ENCODE measurements at places on chromosomes 6 and 20. TPM values are rescaled to one million over a fixed set of nuclear protein-coding genes. Genes with fewer than 3 reads are reported as not detected.

GRCh38 chr6:118318648-118319047 is 229.4 kb upstream of the PLN start:
- DNase-seq = no peak

GRCh38 chr20:24098886-24099285 is 110.3 kb upstream of the GGTLC1 start:
- no peak for DNase-seq

Gene CGA
- not detected for total RNA-seq

DNA sequence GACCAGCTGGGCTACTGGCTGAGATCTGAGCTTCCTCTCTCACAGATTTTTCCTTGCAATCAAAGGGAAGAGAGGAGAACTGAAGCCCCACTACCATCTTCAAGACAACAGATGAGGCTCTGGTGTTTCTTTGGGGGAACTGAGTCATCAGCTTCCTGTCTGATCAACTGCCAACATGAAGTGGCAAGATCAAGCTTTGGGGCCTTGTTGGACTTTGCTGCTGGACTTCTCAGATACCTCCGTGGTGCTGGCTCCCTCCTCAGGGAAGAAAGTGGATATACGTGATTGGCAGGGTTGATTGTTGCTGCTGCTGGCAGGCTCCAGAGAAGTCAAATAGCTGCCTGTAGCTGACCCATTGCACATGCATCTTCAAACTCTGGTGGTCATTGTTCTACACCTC is 3.6 kb upstream of the TOX2 start:
- no peak for DNase-seq

Gene C20orf144
- 0.33 TPM for total RNA-seq

Gene ID4
- 92.9 TPM for total RNA-seq

DNA sequence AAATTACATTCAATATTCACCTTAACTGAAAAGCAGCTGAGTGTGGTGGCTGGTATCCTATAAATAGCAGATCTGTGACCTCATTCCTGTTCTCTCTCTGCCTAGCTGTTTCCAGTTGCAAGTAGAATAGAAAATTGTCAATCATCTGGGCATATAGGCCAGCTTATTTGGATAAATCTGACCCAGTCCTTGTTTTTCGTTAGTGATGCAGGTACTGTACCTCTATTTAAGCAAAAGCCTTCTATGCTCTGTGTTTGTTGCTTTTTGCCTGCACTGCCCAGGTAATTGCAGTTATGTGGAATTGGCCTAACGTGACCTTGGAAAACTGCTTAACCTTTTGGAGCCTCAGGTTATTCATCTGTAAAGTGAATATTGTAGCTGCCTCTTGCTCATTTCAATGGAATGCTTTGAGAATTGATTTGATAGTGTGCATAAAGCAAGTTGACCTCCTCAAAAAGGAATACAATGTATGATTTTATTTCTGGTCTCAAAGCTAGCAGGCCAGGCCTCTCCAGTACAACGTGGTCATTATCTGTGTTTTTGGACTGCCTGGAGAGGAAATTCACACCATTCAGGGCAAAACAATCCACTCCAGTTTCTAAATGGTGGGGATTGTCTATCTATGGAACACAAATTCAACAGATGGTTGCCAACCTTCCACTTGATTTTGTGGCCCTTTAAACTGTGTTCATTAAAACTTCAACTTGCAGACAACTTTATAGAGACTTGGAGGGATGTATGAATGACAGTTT is 508.7 kb upstream of the CITED2 start:
- no peak for DNase-seq

DNA sequence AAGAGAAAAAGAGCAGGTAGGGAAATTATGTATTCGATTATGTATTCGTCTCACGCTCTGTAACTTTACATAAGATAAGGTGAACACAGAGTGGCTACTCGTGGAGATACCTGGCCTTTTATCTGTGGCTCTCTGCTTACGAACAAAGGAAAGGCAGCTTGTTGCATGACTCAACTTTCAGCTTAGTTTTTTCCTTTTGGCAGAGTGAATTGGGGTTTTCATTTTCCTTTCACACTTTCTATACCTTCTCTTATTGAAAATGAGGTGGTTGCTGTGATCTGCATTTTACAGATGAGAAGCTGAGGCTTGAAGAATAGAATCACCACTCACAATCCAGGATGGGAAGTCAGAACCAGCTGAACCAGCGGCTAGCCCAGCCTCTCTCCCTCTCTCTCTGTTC is 13.3 kb upstream of the KCNK15 start:
- DNase-seq = no peak

Gene UST
- total RNA-seq = 28.8 TPM

GRCh38 chr6:142850679-142851423 is 94.1 kb downstream of the HIVEP2 start:
- DNase-seq = no peak

GRCh38 chr6:14456941-14457340 is 339.4 kb downstream of the CD83 start:
- DNase-seq = no peak

DNA sequence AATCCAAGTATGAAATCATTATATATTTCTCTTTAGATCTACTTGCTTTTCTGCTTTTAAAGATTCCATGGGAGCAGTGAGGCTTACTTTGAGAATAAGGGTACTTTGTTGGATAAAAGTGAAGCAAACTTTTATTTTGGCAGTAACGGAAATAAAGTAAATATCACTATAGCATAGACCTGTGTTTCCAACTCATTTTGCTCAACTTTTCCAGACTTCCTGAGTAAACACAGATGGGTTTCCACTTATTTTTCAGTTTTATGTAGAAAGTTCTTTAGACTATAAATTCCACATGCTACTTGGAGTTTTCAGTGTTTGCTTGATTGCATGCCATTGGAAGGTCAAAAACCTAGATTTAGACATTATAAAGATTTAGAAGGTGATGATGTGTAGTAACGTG is 6.2 kb downstream of the STX16 start:
- no peak for DNase-seq

Gene TMEM14C
- 124 TPM for total RNA-seq

DNA sequence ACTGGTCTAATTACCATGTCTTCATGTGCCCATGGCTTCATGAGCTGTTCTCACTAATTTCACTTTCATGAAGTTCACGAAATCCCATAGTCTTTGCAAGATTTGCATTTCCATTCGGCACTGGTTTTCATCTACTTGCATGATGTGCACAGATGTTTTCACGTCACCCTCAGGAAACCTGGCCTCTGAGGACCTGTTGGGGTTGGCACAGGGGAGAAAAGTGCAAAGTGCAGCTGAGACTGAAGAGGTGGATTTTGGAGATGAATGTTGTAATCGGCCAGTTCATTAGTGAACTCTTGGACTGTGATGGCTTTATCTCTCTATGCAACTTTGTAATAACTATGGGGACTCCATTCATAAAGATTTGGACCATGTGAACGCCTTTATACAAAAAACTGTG is 80.2 kb upstream of the SULF2 start:
- DNase-seq = no peak

DNA sequence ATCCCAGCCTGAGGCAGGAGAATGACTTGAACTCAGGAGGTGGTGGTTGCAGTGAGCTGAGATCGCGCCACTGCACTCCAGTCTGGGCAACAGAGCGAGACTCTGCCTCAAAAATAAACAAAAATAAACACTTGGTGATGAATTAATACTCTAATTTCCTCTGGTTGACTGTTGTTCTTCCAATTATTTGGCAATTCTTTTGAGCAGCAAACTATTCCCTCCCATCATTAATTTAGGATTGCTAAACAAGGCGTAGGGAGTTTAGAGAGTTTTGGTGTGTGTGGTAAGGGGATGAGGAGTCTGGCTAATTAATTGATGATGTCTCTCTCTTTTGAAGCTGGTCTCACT is 2.7 kb upstream of the ID1 start:
- DNase-seq = no peak

DNA sequence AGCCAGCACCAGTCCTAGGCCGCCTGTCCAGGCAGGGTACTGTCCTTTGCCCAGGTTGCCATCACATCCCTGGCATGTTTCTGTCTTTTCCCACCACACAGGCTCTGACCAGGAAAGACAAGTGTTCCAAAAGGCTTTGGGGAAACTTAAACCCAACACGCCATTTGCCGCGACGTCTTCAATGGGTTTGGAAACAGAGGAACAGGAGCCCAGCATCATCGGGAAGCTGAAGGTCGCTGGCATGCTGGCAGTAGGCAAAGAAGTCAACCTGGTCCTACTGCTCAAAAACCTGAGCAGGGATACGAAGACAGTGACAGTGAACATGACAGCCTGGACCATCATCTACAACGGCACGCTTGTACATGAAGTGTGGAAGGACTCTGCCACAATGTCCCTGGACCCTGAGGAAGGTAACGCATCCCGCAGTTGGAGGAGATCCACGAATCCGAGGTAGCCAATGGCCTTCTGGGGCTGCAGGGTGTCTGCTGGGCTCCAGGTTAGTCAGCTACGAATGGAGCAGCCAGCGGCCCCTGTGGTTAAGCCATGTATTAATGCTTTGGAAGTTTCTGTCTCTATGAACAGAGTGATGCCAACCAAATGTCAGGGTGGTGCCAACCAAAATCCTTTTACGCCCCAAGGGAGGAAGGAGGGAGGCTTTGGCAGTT is 36.2 kb downstream of the TGM3 start:
- no peak for DNase-seq

Gene SLC32A1
- total RNA-seq = not detected

Gene TRIM10
- not detected for total RNA-seq

DNA sequence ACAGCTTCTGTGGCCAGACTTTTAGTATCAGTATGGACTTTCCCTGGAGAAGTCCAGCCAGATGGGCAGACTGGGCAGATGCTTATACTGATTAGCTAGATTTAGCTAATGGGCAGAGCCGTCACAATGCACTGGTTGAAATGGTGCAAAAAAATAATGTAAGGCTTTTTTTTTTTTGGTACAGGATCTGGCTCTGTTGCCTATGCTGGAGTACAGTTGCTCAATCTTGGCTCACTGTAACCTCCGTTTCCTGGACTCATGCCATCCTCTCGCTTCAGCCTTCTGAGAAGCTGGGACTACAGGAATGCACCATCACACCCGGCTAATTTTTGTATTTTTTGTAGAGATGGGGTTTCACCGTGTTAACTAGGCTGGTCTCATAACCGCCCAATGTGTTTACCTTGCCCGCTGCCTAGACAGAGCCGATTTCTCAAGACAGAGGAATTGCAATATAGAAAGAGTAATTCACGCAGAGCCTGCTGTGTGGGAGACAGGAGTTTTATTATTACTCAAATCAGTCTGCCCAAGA is 16.4 kb upstream of the KIFC1 start:
- DNase-seq = peak; percentile 78

Gene TMEM74B
- total RNA-seq = 4.3 TPM

DNA sequence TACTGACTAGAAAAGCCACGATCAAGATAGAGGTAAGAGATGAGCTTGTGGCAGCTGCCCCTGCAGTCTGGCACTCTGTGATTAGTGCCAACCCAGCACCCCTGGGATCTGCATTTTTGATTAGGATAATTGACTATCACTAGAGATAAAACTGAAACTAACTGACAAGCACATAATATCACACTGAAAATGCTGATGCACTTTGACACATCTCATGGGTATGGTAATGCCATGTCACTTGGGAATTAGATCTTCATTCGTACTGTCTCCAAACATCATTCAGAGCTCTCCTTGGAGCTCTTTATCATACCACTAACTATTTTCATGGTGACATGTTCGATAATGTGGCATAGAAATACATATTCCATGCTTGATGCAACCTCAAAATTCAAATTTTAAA is 612.9 kb upstream of the BTBD3 start:
- no peak for DNase-seq

Gene RBPJL
- total RNA-seq = not detected

Gene CPNE5
- total RNA-seq = 5.2 TPM

Gene BMP2
- 14.7 TPM for total RNA-seq

GRCh38 chr20:9227896-9228615 is 159.2 kb downstream of the PLCB4 start:
- no peak for DNase-seq

DNA sequence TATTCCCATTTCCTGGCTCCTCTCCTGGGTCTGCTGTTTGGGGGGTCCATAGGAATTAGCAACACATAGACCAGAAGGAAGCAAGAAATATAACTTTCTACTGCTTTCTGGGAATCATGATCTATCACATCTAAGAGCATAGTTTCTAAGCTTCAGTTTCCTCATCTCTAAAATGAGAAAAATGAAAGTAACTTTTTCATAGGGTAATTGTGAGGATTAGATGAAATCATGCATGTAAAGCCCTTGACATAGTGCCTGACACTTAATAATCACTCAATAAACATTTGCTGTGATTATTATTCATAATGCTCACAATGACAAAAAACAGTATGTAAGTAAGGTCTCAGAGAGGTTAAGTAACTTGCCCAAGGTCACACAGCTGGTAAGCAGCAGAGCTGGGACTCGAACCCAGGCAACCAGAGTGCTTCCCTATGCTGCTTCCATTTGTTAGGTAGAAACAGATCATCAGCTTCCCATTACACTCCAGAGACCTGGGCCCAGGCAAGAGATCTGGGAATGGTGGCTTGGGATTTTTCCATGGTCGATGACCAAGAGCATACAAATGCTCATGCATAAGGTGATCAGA is 86.6 kb upstream of the MAFB start:
- no peak for DNase-seq

Gene LGSN
- not detected for total RNA-seq

Gene COL12A1
- 441 TPM for total RNA-seq

GRCh38 chr20:2313316-2313715 is 17.5 kb downstream of the TGM3 start:
- no peak for DNase-seq

GRCh38 chr6:167469672-167470071 is 144.8 kb downstream of the TTLL2 start:
- no peak for DNase-seq

DNA sequence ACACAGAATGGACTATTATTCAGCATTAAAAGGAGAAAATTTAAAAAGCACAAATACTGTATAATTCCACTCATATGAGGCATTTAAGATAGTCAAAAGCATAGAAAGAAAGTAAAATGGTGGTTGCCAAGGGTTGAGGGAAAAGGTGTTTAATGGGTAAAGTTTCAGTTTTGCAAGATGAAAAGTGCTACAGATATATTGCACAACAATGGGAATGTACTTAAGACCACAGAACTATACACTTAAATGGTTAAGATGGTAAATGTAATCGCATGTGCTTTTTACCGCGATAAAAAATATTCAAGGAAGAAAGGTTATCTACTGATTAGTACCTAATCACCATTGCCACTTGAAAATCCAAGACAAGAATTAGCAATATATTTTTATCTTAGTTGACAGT is 71.8 kb upstream of the NOX3 start:
- DNase-seq = no peak

- no peak for DNase-seq
Measured at GRCh38 chr6:157211603-157212455, 111.5 kb downstream of the TMEM242 start.

- DNase-seq = no peak
Measured at GRCh38 chr6:141764388-141764787, 368.3 kb upstream of the GJE1 start.

- no peak for DNase-seq
Measured at GRCh38 chr6:166408936-166409755, 26.4 kb upstream of the MPC1 start.

DNA sequence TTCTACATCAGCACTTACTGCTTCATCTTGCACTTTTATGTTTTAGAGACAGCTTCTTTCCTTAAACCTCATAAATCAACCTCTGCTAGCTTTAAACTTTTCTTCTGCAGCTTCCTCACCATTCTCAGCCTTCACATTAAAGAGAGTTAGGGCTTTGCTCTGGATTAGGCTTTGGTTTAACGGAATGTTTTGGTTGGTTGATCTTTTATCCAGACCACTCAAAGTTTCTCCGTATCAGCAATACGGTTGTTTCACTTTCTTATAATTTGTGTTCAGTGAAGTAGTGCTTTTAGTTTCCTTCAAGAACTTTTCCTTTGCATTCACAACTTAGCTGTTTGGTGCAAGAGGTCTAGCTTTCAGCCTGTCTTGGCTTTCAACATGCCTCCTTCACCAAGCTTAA is 40.4 kb downstream of the DNAAF9 start:
- no peak for DNase-seq

Gene VIP
- total RNA-seq = 0.48 TPM
